ENCODE measurements at places on chromosomes 2 and 18.
A peak's percentile ranks its signal among the peaks of the same experiment; 100 is the strongest.

GRCh38 chr18:21450913-21451312, 149.6 kb downstream of the ESCO1 start:
- DNase-seq, result no peak

- DNase-seq, result no peak
Observed at GRCh38 chr2:61116302-61116701, 45.7 kb upstream of the C2orf74 start.

GRCh38 chr2:18546567-18546966, 13.9 kb downstream of the RDH14 start:
- no peak for DNase-seq

GRCh38 chr2:148875387-148876051, 492 bp downstream of the KIF5C start:
- no peak for DNase-seq

GRCh38 chr2:88659538-88659915, 31.9 kb upstream of the RPIA start:
- no peak for DNase-seq

DNA sequence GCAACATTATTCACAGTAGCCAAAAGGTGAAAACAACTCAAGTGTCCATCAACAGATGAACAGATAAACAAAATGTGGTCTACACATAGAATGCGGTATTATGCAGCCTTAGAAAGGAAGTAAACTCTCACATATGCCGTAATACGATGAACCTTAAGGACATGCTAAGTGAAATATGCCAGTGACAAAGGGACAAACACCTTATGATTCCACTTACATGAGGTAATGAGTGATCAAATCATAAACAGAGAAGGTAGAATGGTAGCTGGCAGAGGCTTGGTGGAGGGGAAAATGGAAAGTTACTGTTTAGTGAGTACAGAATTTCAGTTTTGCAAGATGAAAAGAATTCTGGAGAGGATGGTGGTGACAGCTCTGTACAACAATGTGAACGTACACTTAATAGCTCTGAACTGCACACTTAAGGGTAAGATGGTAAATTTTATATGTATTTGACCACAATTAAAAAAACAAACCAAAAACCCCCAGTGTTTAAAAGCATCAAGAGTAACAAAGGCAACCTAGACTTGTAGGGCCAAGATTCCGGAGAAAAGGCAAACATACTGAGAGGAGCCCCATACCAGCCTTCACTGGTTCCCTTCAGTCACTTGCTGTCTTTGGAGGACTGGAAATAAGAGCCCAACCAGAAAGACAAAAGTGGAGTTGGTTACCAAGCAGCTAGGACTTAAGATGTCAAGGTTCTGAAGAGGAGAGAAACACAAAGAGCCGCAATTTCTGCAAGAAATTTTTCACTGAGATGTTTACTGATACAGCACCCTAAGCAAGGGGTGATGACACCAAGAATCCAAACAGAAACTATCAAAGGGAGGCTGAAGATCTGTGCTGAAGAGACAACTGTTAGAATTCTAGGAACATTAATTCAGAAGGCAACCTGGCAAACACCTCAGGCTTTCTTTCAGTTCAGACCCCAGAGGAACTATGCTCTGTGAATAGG, 61.3 kb downstream of the CUL3 start:
- no peak for DNase-seq

- no peak for DNase-seq
Observed at GRCh38 chr2:9071032-9071431, 67.5 kb upstream of the MBOAT2 start.

- no peak for DNase-seq
Observed at GRCh38 chr18:58649966-58650816, 21.1 kb upstream of the MALT1 start.

DNA sequence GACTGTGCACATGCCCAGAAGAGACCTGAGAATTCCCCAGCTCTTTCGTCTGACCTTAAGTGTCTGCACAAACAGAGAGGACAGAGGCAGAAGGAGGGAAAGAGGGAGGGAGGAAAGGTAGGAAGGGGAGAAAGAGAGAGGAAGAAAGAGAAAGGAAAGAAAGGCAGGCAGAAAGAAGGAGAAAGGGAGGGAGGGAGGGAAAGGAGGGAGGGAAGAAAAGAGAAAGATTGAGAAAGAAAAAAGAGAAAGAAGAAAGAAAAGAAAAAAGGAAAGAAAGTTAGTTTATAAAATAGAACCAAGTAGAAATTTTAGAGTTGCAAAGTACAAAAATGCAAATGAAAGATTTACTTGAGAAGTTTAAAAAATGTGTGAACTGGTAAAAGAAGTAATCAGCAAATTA, 7.4 kb upstream of the POLR1B start:
- no peak for DNase-seq

GRCh38 chr2:42752314-42752713, 11.6 kb downstream of the OXER1 start:
- DNase-seq, result peak; percentile 60

GRCh38 chr2:240362826-240363745, 72.4 kb upstream of the GPC1 start:
- no peak for DNase-seq

GRCh38 chr18:56550121-56550520, 88.3 kb downstream of the TXNL1 start:
- no peak for DNase-seq

GRCh38 chr2:9441556-9441955, 18.1 kb downstream of the CPSF3 start:
- DNase-seq, result no peak

DNA sequence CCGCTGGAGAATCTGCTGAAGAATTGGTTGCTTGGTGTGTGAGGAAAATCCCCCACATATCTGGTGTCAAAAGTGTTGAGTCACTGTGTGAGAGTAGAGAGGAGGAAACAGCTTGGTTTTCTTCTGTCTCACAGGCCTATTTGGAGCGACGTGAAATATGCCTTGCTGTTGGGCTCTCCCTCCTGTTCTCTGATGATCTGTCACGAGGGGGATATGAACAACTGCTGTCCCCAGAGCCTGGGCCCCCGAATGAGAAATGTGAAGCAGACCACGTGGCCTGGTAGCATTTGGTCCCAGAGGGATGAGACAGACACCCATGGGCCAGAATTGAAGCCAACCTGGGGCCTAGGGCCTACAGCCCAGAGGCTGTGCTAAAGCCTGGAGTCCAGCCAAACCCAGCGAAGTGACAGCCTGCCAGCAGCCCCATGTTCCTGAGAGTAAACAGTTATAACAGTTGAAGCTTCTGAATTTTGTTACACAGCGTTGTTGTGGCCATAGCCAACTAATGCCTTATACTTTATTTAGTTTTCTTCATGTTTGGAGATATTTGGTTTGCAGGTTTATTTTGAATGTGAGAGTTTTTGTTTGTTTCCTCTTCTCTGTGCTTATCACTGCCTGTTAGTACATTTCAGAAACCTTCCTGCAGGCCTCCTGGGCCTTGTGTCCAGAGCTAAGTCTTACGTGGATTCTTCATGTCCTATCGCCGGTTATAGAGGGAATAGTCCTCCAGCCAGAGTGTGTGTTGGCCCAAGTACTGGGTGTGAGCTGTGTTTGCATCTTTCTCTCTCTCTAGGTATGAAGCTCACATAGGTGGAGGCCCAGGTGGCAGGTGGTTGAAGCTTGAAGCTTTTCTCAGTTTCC, 18.7 kb upstream of the COLEC12 start:
- peak; percentile 4 for DNase-seq

DNA sequence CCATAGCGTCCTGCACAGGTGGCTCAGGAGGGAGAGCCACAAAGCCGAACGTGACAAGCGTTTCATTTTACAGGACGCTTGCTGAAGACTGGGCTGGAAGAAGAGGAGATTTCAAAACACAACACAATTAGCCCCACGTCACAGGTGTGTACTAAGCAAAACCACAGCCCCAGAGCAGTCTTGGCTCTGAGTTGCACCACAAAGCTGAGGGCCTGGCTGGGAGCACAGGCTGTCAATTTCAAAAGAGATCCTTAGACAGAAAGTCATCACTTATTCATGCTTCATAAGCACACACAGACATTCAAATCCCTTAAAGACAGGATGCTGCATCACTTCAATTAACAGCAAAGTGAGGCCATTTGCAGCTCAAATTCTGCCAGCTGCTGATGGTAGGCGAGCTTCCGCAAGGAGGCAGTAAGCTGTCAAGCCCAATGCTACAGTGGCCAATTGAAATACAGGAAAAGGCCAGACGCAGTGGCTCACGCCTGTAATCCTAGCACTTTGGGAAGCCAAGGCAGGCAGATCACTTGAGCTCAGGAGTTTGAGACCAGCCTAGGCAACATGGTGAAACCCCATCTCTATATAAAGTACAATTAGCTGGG, 79.6 kb downstream of the SKA1 start:
- DNase-seq, result no peak
